ENCODE measurements at places on chromosomes 12 and 14.

- DNase-seq, result no peak
Measured at GRCh38 chr12:89389755-89390661, 37.7 kb upstream of the DUSP6 start.

DNA sequence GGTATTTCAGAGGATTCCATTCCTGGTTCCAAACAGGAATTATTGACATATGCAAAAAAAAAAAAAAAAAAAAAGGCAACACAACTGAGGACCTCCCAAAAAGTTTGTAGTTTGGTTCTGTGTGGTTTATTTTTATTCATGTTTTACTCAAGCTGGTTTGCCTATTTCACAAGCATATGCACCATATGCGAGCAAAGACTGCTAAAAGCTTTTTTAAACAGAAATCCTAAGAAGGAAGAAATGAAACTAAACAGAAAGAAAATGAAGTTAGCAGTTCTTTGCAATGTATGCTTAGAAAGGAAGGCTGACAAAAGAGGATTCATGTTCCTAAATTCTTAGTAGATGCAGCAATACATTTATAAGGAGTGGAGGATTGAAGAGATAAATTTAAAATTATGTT lies 487.6 kb upstream of the FLRT2 start:
- DNase-seq, result no peak

GRCh38 chr14:39682582-39682981 lies 250.3 kb upstream of the FBXO33 start:
- no peak for DNase-seq

DNA sequence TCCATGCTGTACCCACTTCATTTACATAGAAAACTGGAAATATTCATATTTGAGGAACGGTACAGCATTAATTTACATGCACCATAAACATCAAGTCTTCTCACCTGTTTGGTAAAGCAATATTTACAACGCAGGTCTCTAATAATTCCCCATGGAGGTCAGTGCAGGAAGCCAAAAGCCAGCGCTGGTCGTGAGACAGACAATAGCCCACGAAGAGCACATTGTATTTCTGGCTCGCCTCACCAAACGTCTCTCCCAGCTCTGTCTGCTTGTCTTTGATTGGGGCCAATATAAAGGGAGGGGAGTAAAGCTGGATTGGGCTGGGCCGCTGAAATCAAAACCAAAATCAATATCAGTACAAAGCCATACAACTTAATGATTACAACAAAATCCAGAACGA lies 302.1 kb downstream of the MED13L start:
- DNase-seq, result no peak

GRCh38 chr12:104412681-104413080 lies 44.1 kb upstream of the CHST11 start:
- no peak for DNase-seq

DNA sequence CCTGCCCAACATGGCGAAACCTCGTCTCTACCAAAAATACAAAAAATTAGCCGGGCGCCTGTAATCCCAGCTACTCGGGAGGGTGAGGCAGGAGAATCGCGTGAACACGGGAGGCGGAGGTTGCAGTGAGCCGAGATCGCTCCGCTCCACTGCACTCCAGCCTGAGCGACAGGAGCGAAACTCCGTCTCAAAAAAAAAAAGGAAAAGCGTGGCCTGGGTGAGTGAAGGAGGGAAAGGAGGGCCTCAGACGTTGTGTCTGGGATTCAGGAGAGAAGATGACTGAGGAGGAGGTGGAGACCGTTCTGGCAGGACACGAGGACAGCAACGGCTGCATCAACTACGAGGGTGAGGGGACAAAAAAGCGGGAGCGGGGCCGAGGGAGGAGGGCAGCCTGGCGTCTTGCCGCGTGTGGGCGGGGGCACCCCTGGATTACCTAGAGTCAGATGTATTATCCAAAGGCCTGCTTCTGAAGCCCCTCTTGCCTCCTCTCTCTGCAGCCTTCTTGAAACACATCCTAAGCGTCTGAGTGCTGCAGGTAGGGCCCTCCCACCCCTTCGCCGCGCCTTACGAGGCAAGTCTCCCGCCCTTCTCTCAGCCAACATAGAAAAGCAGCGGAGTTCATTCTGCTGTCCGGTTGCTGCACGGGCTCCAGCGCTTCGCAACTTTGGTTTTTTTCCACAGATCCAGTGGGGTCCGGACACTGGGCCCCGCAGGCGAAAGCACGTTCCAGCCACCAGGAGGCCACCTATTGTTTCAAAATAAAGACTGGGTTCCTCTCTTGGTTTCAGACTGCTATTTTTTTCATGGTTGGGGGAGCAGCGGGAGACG lies 744 bp upstream of the MYL6 start:
- DNase-seq, result peak; percentile 58

DNA sequence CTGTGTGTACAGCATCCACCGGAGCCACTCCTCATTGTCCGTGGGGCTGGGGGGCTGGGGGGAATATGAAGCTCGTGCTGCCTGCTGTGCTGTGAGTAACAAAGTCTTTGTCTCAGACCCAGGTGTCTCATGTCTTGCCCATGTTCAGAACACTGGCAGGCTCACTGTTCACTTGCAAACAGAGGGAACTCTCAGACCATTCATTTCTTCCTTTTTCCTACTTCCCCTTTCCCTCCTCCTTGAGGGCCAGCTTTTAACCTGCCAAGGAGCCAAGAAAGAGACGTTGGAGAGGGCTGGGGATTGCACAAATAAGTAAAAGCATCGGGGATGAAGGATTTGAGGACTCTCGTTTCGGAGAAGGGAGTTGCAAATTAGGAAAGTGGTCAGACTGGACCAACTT lies 21.6 kb downstream of the GPR132 start:
- DNase-seq, result no peak

- DNase-seq, result no peak
Measured at GRCh38 chr14:54083549-54084239, 127.1 kb upstream of the BMP4 start.

GRCh38 chr14:38430522-38430921 lies 174.6 kb upstream of the CLEC14A start:
- DNase-seq, result no peak

Data from GM18507 (cell line).